Renal cortex interstitium (tissue), 15 donors: ENCODE measurements at places on chromosomes 13 and 19. TPM values are rescaled to one million over a fixed set of nuclear protein-coding genes. Genes with fewer than 3 reads are reported as not detected.

GRCh38 chr19:3538965-3539755, at the start of gene TEKTIP1:
Gene TEKTIP1, plus strand, starts transcription at chr19:3539174. Its CDS starts 4 bp downstream, at chr19:3539178.
- DNase-seq = no peak

DNA sequence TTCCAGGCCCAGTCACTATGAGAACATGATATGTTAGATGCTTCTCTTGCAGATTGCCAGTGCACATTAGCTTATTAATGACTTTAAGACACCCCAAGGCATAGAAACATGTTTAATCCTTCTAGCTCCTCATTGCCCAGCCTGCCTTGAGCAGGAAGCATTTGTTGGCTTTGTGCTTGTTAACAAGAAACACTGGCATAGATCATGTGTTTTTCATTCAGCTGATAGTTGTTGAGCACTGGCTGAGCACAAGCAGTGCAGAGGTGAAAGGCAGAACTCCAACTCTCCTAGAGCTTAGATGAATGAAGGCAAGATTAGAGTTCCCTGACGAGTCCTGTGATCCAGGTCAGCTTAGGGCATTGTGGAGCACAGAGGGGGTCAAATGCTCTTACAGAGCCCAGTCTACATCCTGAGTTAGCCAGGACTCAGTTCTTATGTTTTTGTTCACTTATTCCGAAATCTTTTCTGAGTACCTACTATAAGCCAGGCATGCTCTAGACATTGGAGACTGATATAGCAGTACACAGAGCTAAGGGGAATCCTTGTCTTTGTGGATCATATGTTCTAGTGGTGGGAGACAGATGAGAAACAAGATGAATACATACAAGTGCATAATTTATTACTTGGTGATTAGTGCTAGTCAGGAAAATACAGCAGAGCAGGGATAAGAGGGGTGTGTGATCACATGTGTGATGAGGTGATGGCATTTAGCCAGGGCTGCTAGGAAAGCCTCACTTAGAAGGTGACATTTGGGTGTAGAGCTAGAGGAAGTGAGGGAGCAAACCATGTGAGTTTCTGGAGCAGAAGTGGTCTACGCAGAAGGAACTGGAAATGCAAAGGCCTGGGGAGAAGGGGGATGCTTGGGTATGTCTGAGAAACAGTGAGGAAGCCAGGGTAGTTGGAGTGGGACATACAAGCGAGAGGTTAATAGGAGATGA, 101.2 kb downstream of the WASF3 start:
- no peak for DNase-seq

GRCh38 chr13:41019011-41019487, at the start of gene ELF1:
Gene ELF1, minus strand, starts transcription at chr13:41019316. Its CDS starts 37,262 bp downstream, at chr13:40982054.
- DNase-seq = peak; percentile 62

GRCh38 chr13:42645717-42646116, 71.8 kb downstream of the TNFSF11 start:
- no peak for DNase-seq

DNA sequence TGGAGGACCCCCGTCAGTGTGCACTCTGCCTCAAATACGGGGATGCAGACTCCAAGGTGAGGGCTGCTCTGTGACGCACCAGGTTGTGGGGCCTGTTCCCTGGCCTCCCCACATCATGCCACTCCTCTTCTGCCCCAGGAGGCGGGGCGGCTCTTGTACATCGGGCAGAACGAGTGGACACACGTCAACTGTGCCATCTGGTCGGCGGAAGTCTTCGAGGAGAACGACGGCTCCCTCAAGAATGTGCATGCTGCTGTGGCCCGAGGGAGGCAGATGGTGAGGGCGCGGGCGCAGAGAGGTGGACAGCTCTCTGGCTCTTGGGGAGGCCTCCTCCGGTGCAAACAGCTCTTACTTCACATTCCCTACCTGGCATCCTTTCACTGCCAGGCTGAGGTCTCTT, 11.2 kb downstream of the KMT2B start:
- DNase-seq = no peak

- DNase-seq = no peak
These were observed 2.3 kb downstream of the MCF2L start for GRCh38 chr13:112971288-112971643.

DNA sequence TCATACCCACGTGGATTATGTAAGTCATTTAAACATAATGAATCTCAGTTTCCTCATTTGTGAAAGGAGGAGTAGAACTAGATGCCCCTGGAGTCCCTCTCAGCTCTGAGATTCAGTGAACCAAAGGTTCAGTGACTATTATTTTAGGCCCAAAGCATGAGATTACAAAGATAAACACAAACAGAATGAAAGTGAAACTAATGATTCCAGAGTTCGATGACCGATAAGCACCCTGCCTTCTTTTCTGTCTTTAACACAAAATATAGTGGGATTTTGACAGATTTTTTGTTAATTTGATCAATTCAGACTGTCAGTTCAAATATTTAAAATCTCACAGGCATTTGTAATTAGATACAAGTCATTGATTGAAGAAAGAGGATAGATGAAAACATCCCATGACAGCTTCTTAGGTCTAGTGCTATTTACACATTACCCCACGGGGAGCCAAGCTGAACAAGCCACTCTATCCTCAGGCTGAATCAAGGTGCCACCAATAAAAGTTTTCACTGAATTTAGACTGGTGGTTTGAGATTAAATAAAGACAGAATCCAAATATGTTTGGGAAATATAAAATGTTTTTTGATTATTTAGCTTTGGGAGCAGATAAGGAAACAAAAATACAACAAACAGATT, 64.6 kb upstream of the RAP2A start:
- DNase-seq = no peak

DNA sequence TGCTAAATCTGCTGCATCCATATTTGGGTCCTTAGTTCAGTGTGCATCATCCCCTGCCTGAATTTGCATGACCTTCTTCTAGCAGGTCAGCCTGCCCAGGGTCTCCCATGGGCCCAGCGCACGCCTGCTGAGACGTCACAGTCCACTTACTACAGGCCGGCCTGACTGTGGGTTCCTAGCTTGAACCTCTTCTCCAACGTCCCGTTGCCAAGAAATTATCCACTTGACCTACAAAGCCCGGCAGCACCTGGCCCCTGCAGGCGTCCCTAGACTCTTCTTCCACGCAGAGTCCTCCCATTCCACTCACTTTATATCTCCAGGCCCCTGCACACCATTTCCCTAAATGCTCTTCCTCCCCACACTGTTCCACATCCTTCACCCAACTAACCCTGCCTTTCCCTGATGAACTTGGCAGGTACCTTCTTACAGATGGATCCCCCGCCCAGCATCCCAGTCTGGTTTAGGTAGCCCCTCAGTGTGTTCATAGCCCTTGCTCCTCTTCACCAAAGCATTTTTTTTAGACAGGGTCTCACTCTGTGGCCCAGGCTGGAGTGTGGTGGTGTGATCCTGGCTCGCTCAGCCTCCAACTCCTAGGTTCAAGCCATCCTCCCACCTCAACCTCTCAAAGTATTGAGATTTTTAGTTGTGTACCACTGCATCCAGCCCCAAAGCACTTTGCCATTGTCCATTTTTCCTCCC, 155.0 kb upstream of the SOX1 start:
- DNase-seq = no peak

DNA sequence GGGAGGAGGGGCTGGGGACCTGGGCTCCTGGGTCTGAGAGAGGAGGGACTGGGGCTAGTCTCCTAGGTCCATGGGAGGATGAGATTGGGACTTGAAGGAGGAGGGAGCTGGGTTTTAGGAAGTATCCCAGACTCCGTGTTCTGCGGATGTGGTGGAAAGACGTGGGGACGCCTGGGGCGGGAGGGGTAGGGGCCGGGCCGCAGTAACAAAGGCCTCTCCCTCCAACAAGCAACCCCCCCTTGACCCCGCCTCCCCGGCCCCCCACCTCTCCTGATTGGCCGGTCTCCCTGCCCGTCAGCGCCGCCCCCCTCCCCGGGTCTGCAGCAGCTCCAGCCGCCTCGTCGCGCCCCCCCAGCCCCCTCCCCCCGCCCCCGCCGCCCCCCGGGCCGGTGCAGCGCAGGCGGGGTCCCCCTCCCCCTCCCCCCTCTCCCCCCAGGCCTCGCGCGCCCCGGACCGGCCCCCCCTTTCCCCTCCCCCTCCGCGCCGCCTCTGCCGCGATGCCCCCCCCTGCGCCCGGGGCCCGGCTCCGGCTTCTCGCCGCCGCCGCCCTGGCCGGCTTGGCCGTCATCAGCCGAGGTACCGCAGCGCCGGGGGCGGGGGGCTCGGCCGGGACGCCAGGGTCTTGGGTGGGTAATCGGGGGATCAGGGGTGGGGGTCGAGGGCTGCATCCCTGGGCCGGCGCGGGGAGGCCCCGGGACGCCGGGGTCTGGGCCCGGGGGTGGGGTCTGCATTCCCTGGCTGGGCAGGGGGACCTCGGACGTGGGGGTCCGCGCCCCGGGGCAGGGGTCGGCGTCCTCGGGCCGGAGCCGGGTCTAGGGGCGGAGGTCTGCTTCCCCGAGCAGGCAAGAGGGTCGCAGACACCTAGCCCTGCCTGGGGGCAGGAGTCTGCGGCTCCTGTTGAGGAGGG, at the start of gene IGLON5:
TSS of gene IGLON5 (plus strand) at position 294 of the 907 bp plus-strand sequence. CDS start at position 498, 204 bp downstream.
- DNase-seq = no peak

- DNase-seq = no peak
These were observed 17.0 kb downstream of the PDCD5 start for GRCh38 chr19:32598022-32598421.

GRCh38 chr19:46448601-46449000, 19.9 kb upstream of the PNMA8C start:
- no peak for DNase-seq

DNA sequence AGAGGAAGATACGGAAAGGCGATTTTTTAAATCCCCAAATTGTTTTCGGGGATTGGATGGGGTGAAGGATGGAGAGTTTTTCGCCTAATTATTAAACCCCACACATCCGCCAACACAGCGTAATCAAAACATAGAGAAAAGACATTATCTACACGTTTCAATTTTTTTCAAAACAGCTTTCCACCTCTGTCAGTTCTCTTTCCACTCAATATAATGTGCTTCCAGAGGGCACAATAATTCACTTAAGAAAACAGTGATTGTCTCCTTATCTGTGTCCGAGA, 435 bp upstream of the OBI1 start:
- no peak for DNase-seq

GRCh38 chr19:45591004-45591637, 6.5 kb upstream of the OPA3 start:
- no peak for DNase-seq

- no peak for DNase-seq
These were observed 1678.3 kb upstream of the PCDH20 start for GRCh38 chr13:63093907-63094469.

- no peak for DNase-seq
These were observed 9.8 kb downstream of the ZSWIM4 start for GRCh38 chr19:13804830-13805683.

GRCh38 chr13:27035892-27036235, 135.7 kb downstream of the USP12 start:
- no peak for DNase-seq

- no peak for DNase-seq
These were observed 1224.8 kb downstream of the SLITRK1 start for GRCh38 chr13:82657471-82657870.

DNA sequence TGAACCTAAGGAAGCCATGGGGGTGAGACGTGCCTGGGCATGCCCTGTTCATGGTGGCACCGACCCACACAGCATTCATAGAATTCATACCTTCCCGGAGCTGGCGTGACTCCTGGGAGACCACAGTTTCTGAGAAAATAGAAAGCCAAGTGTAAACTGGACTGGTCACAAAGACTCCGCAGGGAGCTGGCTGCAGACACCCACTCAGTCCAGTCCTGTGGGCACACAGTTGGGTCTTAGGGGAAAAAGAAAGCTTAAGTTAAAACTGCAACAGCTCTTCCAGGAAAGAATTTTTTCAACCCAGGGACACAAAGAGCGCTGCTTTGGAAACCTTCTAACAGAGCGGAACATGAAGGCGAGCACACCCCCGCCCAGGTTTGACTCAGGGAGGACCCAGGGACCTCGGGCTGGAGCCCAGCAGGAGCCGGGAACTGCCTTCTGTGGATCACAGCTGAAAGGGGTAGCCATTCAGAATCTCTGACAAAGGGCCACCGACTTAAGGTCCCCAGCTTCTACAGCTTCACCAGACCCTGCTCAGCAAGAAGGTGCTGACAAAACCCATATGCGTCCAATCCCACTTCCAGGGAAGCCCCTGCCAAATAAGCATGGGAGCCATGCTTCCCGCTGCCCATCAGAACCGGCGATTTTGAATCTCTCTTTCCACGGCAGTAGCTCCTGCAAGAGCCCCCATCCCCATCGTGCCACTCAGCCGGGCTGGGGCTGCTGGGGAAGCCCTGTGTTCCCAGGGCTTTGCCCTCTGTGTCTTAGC, 183.7 kb downstream of the COL4A1 start:
- no peak for DNase-seq

DNA sequence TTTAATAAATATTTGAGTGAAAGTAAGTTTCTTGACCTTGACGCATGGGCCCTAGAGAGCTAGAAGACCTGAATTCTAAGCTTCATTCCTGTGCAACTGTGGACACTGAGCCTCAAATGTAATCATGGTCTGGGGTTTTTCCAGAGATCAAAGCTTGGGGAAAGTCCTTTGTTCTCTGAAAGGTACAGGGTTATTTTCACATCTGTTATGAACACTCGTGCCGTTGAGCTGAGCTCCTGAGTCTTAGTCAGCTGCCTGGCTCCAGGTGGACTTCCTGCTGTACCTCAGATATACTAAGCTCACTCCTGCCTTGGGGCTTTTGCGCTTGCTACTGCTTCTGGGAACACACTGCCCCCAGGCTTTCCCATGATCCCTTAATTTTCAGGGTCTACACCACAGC, 7.5 kb upstream of the ZBTB32 start:
- DNase-seq = no peak

DNA sequence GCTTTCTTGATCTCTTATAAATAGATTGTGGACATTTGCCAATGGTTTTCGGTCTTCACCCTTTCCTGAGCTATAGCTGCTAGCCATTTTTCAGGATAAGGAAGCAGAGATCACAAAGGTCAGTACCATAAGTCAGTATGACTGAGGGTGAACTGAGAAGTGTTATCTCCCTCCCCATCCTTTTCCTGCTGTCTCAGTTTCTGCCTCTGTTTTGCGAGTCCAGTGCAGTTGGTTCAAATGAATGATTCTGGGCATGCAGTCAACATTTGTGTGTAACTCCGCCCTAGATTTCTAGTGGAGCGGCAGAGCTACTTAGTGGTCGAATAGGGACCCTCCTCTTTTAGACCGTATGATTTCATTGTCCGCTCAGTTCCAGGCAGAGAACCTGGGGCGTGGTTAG, 460.8 kb upstream of the ARGLU1 start:
- DNase-seq = no peak

- DNase-seq = no peak
These were observed 16.2 kb downstream of the CCDC97 start for GRCh38 chr19:41325947-41326706.

SERTM1 gene
- 0.50 TPM for polyA plus RNA-seq

MAB21L1 gene
- 0.07 TPM for polyA plus RNA-seq

MAMSTR gene
- 5.0 TPM for polyA plus RNA-seq

BCL2L12 gene
- polyA plus RNA-seq = 28.0 TPM

SETDB2 gene
- 22.5 TPM for polyA plus RNA-seq

GRAMD1A gene
- 48.1 TPM for polyA plus RNA-seq

GRIN2D gene
- 0.71 TPM for polyA plus RNA-seq

ZNF560 gene
- polyA plus RNA-seq = 0.56 TPM

SLC46A3 gene
- polyA plus RNA-seq = 2.2 TPM

GPR18 gene
- polyA plus RNA-seq = 0.17 TPM

C5AR2 gene
- polyA plus RNA-seq = 0.29 TPM

KASH5 gene
- polyA plus RNA-seq = 0.45 TPM

PALM3 gene
- 31.4 TPM for polyA plus RNA-seq

DCT gene
- 0.26 TPM for polyA plus RNA-seq

ZNF43 gene
- polyA plus RNA-seq = 33.3 TPM
